ENCODE measurements at places on chromosomes 5 and 9.
A peak's percentile ranks its signal among the peaks of the same experiment; 100 is the strongest.

DNA sequence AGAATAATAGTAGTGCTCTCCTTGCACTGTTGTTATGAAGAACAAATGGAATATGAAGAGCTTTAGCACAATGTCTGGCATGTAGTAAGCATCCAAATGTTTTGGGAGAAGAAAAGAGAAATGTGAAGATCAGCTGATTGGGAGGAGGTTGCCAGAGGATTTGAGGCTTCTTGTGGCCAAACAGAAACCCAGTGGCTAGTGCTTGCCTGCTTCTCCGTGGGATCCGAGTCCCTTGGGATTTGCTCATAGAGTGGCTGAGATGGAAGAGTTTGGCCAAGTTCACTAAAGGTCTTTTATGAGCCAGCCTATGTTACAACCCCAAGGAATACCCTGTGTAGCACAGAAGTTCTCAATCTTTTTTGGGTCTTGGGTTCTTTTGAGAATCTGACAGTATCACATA lies 86.0 kb downstream of the ANGPTL2 start:
- DNase-seq, result no peak

DNA sequence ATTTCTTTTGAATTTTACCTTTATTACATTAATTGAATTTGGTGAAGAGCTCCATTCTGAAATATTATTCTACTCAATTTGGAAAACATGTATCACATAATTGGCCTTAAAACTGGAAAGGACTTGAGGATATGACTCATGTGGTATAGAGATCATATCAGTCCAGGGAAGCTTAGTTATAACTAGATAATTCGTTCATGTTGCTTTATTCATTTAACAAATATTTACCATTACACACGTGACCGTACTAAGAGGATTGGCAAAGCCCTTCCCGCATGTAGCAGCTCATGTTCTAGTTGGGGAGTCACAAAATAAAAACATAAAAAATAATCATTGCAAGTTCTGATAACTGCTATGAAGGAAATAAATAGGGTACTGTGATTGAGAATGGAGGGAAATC lies 1816.5 kb downstream of the MAT2B start:
- no peak for DNase-seq

- no peak for DNase-seq
Observed at GRCh38 chr5:152184266-152184665, 220.8 kb downstream of the NMUR2 start.

DNA sequence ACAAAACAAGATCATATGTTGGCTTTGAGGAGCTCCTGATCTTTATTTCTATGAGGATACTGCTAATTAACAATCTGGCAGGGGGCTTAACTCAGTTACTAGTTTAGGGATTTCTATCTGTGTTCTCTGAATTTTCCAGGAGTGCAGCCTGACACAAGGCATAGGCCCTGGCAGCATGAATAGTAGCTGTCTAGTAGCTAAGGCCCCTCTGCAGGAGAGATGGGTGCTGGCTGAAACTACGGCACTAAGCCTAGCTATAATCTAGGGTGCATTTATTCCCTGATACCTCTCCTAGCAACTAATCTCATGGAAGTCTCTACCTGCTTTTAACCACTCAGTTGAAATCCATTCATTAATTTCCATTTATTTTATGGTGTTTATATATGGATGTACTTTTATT lies 268.2 kb downstream of the TMEM232 start:
- DNase-seq, result no peak

DNA sequence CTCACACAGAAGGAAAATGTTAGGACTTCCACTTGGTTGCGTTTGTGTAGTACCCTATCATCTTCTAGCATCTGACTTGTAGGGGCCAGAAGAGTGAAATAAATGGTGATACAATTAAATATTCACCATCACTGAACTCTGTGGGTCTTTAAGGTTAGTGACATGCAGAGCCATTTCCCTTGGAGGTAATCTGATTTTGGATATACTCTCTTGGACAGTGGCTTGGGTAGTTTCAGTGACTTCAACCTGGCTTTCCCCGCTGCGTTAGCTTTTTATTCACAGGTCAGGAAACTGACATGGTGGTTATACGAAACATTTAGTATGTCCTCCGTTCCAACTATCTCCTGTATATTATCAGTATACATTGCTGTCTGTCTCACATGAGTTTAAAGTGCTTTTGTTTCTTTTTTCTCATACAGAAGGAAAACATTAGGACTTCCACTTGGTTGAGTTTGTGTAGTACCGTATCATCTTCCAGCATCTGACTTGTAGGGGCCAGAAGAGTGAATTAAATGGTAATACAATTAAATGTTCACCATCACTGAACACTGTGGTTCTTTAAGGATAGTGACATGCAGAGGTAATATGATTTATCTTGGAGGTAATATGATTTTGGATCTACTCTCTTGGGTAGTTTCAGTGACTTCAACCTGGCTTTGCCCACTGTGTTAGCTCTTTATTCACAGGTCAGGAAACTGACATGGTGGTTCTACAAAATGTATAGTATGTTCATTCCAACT lies 883.6 kb downstream of the TAF11L14 start:
- DNase-seq, result no peak

DNA sequence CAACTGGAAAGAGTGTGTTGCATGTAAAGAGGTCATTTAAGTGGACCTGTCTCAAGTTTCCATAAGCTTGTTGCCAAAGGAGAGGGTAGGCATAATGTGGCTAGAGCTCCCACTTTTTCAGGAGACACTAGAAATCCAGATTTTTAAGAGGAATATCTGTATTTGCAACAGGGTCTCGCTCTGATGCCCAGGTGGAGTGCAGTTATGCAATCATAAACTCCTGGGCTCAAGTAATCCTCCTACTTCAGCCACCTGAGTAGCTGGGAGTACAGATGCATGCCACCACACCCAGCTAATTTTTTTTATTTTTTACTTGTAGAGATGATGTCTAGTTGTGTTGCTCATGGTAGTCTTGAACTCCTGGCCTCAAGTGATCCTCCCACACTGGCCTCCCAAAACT lies 183.5 kb downstream of the NIPBL start:
- no peak for DNase-seq

DNA sequence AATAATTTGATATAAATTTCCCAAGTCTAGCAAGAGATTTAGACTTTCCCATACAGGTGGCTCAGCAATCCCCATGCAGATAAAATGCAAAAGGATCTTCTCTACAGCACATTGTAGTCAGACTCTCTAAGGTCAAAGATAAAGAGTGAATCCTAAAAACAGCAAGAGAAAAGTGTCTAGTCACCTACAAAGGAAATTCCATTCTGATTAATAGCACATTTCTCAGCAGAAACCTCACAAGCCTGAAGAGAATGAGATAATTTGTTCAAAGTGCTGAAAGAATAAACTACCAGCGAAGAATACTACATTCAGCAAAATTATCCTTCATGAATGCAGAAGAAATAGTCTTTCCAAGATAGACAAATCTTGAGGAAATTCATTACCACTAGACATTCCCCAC lies 493.3 kb downstream of the PRELID2 start:
- DNase-seq, result no peak

DNA sequence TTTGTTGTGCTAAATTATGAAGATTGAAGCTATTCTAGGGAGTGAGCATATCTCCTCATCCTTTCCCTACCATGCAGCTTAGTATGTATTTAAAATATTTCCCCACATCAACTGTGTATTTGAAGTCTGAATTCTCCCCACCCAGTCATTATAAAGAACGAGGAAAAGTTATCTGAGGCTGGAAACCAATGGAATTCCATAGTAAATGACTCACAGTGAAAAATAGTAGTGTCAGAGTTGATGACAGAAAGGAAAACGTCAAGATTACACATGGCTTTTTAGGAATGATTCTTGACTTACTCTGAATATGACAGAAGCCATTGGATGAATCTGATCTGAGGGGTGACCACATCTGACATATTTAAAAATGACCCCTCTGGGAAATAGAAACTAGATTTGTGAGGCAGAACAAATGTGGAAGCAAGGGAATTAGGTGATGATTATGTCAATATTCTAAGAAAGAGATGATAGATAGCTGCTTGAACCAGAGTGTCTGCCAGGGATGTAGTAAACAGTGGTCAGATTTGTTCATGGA lies 1768.9 kb upstream of the CDH9 start:
- no peak for DNase-seq

GRCh38 chr9:37534901-37535300 lies 41.3 kb downstream of the FBXO10 start:
- no peak for DNase-seq

DNA sequence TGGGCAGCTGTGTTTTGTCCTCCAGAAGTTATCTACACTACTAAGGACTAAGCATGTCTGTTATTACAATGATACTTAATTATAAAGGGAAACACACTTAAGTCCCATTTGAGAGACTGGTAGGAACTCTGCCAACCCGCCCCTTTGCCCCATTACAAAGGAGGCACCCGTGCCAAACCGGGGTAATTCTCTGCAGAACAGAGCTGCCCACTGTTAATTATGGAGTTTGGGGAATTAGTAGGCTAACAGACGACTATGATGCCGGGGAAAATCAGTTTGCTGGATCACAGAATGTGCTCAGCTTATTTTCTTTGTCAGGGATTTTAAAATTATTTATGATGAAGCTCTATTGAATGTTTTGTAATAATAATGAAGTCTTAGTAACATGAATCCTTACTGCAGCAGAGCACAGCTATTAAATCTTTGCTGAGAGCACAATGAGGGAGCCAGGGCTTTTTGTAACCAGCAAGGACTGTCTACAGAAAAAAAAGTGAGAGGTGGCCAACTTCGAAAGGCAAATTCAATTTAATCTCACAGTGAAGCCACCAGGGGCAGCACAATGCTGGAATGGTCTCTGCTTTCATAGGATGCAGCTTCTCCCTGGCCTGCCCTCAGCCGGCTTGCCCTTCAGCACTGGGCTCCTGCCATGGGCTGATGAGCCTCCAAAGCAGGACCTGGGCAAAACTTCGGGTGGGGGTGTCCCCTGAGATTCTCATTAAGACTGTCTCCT lies 134.5 kb downstream of the GNAQ start:
- no peak for DNase-seq

DNA sequence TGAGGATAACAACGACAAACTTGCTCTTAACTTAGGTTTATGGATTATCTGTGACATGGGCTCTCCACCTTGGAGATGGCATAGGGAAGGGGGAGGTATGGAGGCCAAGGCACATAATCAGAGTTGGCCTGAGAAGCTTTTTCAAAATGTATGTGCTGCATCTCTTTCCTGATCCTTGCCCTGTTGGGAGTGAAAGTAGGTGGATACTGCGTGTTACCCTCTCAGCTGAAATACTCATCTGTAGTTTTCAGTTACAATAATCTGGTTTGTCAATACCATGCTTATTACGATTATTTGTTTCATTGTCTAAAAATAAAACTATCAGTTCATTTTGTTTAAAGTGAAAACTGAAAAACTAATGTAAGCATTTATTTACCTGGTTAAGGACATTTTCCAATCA lies 86.7 kb downstream of the SLC44A1 start:
- DNase-seq, result no peak

GRCh38 chr5:2629045-2629444 lies 122.4 kb downstream of the IRX2 start:
- DNase-seq, result no peak

- DNase-seq, result no peak
Observed at GRCh38 chr5:93461756-93462155, 119.3 kb downstream of the NR2F1-AS1 start.

DNA sequence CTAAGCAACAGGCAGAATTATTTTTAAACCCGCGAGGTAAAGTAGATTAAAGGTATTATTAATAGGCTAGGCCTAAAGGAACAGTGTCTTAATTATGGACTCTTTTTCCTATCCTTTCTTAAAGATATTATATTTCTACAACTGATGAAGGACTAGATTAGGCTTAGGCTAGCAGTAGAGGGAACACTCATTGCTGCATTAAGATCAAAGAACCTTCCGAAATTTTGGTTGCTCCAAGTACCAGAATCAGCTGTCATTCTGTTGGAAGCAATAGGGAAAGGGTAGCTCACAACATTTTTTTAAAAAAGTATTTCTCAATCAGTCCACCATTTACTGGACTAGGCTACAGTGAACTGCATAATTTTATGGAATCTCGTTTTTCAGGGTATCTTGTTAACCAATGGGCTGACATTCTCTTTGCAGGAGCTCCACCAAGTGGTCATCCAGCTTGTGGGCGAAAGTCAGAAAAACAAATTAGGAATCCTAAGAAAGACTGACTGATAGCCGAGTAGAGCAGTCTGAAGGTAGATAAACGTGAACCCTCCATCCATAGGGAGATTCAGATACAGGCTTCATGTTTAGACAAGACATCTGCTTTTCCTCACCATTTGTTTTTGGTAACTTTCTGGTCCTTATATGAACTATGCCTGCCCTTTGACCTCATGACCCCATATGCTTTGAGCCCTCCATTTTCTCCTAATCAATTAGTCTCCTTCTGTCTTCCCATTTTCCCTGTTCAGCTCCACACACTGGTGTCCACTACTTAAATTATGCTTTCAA lies 103.6 kb upstream of the CHD1 start:
- peak; percentile 4 for DNase-seq

- no peak for DNase-seq
Observed at GRCh38 chr9:132440735-132441134, 30.7 kb downstream of the CFAP77 start.

- no peak for DNase-seq
Observed at GRCh38 chr5:1749346-1750124, 50.1 kb downstream of the MRPL36 start.

DNA sequence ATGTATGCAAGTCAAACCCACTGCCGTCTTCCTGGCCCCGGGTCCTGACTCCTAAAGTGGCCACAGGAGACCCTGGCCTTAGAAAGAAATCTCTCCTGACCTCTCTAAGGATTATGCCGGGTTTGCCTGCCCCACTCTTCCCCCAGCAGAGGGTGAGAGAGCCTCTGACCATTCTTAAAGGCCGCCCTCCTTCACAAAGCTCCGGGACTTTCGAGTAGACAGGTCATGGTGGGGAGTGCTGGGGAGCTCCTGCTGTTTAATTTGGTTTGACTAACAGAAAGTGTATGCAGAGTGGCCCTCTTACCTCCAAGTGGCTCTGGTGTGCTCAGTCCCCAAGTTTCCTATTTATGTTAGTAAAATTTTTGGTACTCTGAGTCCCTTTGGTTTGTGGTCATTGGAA lies 111.8 kb downstream of the LRRC70 start:
- no peak for DNase-seq

GRCh38 chr5:133605323-133605722 lies 7.0 kb downstream of the FSTL4 start:
- no peak for DNase-seq

DNA sequence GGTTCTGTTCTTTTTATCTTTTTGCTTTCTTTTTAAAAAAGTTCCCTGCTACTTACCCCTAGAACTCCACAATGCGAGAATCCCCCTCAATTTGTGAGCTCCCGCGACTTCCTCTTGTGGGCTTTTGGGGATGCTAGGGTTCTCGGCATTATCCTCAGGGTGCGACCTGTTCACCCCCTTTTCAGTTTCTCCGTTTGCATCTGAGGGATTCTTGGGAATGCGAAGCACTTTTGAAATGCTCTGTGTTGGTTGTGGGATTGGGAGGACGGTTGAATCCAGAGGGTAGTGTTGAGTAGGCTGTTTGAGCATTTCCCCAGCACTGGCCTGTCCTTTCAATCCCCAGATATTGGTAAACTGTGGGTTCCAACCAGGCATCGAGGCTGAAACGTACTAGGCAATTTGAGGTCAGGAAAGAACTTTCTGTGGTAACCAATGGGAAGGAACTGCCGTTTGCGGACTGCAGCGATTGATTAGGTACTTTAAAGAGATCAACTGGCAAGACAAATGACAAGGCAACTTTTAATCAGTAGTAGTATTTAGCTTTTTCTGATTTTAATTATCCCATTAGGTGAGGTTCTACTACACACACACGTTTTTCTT lies 415 bp downstream of the XRCC4 start:
- no peak for DNase-seq

GRCh38 chr5:78699552-78700153 lies 51.1 kb upstream of the LHFPL2 start:
- no peak for DNase-seq

- peak; percentile 28 for DNase-seq
Observed at GRCh38 chr5:82911910-82912309, 165.3 kb downstream of the TMEM167A start.
